H1 (cell line): ENCODE measurements at places on chromosomes 3 and 15.

DNA sequence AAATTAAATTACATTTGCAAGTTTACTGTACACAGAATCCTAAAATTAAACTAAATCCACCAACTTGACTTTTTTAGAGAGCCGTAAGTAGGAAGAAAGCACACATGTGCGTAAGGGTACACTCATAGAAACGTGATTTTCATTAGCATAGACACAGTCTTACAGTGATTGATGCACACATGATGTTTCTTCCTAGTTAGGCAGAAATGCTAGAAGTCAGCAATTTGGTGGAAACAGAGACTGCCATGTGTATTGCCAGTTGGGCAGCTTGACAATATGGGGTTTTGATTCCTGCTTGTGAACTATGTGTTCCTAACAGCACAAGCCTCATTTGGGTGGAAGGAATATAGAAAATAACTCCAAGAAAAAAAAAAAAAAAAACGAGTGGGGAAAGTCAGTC lies 878.5 kb downstream of the ROBO1 start:
- DNase-seq = no peak

GRCh38 chr3:134039161-134039862 lies 9.6 kb upstream of the SLCO2A1 start:
- DNase-seq = peak; percentile 57

- DNase-seq = no peak
These were observed 512.6 kb upstream of the NAALADL2 start for GRCh38 chr3:174346571-174346970.

DNA sequence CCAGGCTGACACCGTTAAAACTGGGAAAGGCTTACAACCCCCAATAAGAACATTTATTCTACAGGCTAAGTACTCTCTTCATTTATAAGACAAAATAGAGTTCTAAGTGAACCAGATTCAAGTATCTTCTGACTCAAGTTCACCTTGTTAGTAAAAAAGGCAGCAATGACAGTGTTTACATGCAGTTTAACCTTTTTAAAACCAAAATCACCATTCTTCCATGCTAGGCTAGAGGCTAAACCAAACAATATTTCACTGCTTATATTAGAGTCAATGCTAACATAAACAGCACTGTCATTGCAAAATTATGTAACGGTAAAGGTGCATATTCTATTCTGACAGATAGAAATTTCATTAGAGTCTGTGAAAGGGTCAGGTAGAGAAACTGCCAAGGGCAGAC lies 118.0 kb downstream of the FBN1 start:
- no peak for DNase-seq

- DNase-seq = no peak
These were observed 27.4 kb downstream of the TCAIM start for GRCh38 chr3:44365952-44366351.
